ENCODE measurements at places on chromosomes 16 and 17. TPM values are rescaled to one million over a fixed set of nuclear protein-coding genes. Genes with fewer than 3 reads are reported as not detected.

The EFCAB13 gene
- total RNA-seq, result 5.1 TPM

The SLC38A8 gene
- not detected for total RNA-seq

The ZNF213 gene
- 9.7 TPM for total RNA-seq

The ZNF19 gene
- 2.9 TPM for total RNA-seq

The NUPR1 gene
- not detected for total RNA-seq

The PCTP gene
- 7.1 TPM for total RNA-seq

The KRT12 gene
- not detected for total RNA-seq

The GPR142 gene
- not detected for total RNA-seq

The KCNJ12 gene
- 0.05 TPM for total RNA-seq

The SSTR5 gene
- total RNA-seq, result not detected

The CHST6 gene
- total RNA-seq, result not detected

The STH gene
- total RNA-seq, result not detected

The CHRNE gene
- 0.23 TPM for total RNA-seq

The E2F4 gene
- 99.7 TPM for total RNA-seq

The MYH2 gene
- not detected for total RNA-seq

The XAF1 gene
- 163 TPM for total RNA-seq

The MT1G gene
- total RNA-seq, result 4.7 TPM

The ECI1 gene
- 30.7 TPM for total RNA-seq

The CDH13 gene
- total RNA-seq, result not detected

The SLFN14 gene
- total RNA-seq, result not detected

The SCIMP gene
- not detected for total RNA-seq

The USH1G gene
- total RNA-seq, result not detected

The HSD17B1 gene
- total RNA-seq, result 0.51 TPM

The DHRS7C gene
- total RNA-seq, result not detected

The TEKT5 gene
- total RNA-seq, result not detected

The ZNF597 gene
- 2.5 TPM for total RNA-seq

The OTOA gene
- total RNA-seq, result not detected

The CD300E gene
- total RNA-seq, result not detected

The CYGB gene
- not detected for total RNA-seq

The MFAP4 gene
- total RNA-seq, result not detected

The KIF2B gene
- total RNA-seq, result not detected

The CDIP1 gene
- total RNA-seq, result 33.6 TPM

The MYL4 gene
- not detected for total RNA-seq

The PDILT gene
- not detected for total RNA-seq

The HASPIN gene
- total RNA-seq, result 21.0 TPM

The PRSS22 gene
- not detected for total RNA-seq

The SHISA6 gene
- total RNA-seq, result not detected

The NKIRAS2 gene
- 21.4 TPM for total RNA-seq

The UBE2I gene
- 165 TPM for total RNA-seq

The SPECC1 gene
- total RNA-seq, result 4.4 TPM

The MYCBPAP gene
- 11.5 TPM for total RNA-seq

The ASGR2 gene
- total RNA-seq, result not detected

The CACNG1 gene
- not detected for total RNA-seq

The ITGA3 gene
- total RNA-seq, result 8.7 TPM

The OR3A3 gene
- total RNA-seq, result not detected

The KRTAP17-1 gene
- not detected for total RNA-seq

The TBX4 gene
- total RNA-seq, result not detected

The SYCE1L gene
- 15.2 TPM for total RNA-seq

The ZNHIT3 gene
- 46.4 TPM for total RNA-seq

The TTYH2 gene
- total RNA-seq, result 15.1 TPM

The FSCN2 gene
- 0.58 TPM for total RNA-seq

The SHCBP1 gene
- total RNA-seq, result 31.5 TPM

The PSMD3 gene
- total RNA-seq, result 76.2 TPM

Measured in activated naive CD4-positive, alpha-beta T cell treated with anti-CD3 and anti-CD28 coated beads, Interleukin-2, amount 10 ng/mL, durations not matched to agents 5 hours and 36 hours (primary cell).